Body of pancreas (tissue), 4 donors: ENCODE measurements at places on chromosomes 2 and 18.

DNA sequence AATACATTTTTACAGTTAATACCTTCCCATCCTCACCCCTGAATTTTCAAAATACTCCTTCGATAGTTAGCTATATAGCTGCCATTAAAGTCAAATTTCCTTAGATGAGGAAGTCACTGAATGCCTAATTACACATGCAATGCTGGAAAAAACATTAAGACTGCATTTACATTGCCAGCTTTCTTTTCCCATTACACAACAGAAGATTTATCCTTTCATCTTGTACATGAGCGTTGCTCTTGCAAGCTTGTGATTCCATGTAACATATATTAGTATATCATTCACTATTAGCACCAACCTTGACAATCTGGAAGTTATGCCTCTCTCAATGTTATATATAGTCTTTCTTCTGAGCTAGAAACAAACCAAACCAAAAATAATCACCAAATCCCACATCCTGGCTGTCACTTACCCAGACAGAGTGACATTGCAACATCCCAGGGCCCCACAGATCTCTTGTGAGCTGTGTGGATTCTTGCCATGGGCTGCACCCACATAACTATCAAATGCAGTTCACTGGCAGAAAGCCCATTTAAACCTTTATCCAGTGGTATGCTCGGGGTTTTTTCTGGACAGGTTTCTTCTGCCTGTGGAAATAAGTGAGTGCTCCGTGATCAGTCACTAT lies 79.2 kb upstream of the PAPOLG start:
- DNase-seq: no peak

- no peak for DNase-seq
These were observed 431.9 kb upstream of the TCF4 start for GRCh38 chr18:56019908-56020307.

GRCh38 chr2:222468346-222468745 lies 44.0 kb downstream of the SGPP2 start:
- DNase-seq: no peak

GRCh38 chr2:162932416-162932815 lies 93.8 kb upstream of the KCNH7 start:
- no peak for DNase-seq

GRCh38 chr2:145874466-145874865 lies 1354.5 kb upstream of the ZEB2 start:
- no peak for DNase-seq

DNA sequence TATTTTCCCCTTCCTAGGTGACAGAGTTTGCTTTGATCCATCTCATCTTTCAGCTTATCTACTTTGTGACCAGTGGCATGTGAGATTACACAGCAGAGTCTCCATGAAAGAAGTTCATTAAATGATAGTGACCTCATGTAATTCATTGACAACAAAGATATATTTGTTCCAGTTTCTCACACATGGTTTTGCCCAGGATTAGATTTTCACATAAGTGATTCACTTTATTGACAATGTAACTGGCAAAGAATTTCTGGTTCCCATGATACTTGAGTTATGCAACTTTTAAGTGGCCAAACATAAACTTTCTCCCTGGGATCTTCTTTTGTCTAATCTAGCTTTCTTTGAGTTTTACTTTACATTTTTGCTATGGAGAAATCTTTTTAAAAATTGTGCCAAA lies 50.0 kb downstream of the MC4R start:
- DNase-seq: no peak

DNA sequence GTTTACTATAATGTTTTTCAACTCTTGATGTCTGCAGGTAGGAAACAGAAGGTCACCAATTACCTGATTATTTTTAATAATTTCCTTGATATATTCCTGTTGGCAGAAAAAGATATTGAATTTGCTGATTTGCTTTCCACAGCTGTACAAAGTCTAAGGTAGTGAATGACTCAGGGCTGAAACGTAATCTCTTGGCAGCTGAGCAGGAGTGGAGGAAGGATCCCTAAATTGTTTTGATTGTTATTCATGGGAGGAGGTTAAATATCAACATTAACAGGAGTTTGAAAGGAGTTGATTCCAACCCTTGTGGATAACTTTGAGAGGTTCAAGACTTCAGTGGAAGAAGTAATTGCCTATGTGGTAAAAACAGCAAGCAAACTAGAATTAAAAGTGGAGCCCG lies 345.2 kb upstream of the SLC8A1 start:
- no peak for DNase-seq

DNA sequence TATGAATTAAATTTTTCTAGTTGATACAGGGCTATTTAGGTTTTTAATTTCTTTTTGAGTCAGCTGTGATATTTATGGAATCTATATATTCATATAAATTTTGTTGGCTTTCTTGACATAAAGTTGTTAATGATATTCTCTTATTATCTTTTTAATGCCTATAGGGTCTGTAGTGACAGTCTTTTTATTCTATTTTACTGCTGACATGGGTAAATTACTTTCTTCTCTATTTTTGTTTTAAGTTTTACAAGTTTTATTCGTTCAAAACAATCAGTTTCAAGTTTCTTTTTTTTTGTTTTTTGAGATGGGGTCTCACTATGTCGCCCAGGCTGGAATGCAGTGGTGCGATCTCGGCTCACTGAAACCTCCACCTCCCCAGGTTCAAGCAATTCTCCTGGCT lies 226.3 kb downstream of the ZRANB3 start:
- no peak for DNase-seq

- no peak for DNase-seq
These were observed 138.8 kb upstream of the SATB2 start for GRCh38 chr2:199596549-199596948.

DNA sequence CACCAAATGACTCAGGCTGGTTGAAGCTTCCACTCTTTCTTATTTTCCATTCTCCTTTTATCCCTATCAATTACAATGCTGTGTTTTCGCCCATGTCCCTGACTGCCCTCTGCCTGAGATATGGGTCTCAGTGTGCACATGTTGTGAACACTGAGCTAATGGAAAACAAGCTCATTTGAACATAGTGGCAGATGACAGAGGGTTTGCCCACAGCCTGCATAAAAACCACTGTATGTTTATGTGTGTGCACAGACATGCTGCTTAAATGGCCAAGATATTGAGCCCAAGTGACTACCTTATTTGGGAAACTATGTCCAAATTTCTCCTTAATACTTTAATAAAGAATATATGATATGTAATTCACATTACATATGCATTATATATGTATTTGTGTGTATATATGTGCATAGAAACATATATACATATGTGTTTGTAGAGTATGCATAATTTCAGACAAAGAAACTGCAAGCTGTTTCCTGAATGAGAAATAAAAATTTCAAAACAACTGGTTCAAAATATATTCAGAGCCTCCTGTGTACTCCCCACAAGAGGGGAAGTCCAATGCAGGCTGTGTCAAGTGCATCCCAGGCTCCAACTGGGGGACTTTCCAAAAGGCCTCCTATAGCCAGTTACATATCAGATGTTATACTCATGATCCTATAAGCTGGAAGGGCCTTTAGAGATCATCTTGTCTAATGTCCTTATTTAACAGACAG lies 92.7 kb upstream of the CD302 start:
- no peak for DNase-seq

DNA sequence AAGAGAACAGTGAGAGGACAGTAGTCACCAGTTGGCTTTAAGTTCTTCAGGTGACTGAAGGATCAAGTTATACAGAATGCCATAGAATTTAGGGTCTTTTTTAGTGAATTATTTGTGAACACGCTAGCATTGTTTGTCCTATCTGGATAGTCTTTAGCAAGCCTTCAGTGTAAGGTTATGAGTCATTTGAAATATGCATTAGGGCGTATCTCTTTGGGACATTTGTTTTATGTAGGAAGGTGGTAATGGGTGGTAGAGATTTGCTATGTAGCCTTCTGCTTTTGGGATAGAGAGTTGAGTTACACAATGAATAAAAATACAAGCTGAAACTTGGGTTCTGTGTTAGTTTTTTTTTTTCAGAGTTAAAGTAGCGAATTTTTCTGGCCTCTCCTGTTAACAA lies 13.0 kb downstream of the ACTR2 start:
- DNase-seq: no peak

GRCh38 chr18:32468147-32468845 lies 2.4 kb downstream of the GAREM1 start:
- no peak for DNase-seq

DNA sequence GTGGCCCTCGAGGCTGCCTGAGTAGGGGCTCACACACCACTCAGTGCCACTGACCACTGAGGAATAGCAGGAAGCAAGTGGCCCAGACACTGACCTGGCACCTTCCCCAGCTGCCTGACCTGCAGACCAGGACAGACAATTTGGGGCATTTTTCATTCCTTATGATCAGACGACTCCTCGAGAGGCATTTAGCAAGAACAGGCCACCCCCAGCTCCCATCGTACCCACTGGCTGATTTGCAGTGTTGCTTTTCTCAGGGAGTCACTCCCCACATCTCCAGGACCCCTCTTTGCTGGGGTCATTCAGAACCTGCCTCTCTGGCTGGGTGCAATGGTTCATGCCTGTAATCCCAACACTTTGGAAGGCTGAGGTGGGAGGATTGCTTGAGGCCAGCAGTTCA lies 185.7 kb downstream of the HAUS1 start:
- no peak for DNase-seq

- no peak for DNase-seq
These were observed 680 bp upstream of the LBH start for GRCh38 chr2:30230497-30231211.

- DNase-seq: peak; percentile 23
These were observed 8.8 kb upstream of the POLI start for GRCh38 chr18:54260396-54261072.

DNA sequence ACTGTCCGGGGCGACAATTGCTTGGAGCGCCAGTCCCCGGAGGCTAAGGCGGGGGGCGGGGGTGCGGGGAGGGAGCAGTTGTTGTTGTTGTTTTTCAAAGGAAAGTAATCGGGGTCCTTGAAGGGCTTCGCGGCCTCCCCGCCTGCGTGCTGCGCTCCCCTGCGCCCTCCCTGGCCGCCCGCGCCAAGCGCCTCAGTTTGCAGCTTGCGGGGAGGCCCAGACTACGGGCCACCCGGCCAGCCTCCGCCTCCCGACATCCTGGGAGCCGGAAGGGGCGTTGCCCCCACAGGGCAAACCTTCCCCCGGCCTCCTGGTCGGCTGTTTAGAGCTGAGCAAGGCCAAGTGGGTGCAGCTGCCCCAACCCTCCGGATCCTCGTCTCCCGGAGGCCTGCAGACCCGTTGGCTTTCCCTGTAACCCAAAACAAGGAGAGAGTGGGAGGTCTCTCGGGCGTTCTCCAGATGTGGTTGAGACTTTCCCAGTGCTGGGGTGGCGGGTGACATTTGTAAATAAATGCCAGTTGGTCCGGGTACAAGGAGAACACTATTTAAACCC lies 3.7 kb upstream of the SIX3 start:
- DNase-seq: no peak

DNA sequence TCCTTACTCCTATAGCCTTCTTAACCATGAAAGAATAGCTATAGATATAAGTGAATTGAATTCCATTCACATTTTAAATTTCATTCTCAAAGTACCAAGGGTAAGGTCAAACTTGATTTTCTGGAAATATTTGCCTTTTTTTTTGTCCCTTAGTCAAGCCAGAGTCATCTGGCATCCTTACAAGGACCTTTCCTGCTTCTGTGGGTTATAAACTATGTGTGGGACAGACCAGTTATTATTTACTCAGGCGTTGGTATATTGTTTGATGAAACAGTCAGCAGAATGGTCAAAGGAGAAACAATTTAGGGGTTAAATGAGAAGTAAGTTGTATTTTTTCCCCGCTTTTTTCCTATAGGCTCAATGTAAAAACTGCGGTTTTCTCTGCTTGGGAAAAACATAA lies 1103.2 kb upstream of the ZEB2 start:
- no peak for DNase-seq

GRCh38 chr2:109193807-109194619 lies 65.0 kb downstream of the SH3RF3 start:
- no peak for DNase-seq

- no peak for DNase-seq
These were observed 1168.2 kb upstream of the ZEB2 start for GRCh38 chr2:145688156-145688555.

- no peak for DNase-seq
These were observed 39.7 kb downstream of the RFX8 start for GRCh38 chr2:101435001-101435862.

DNA sequence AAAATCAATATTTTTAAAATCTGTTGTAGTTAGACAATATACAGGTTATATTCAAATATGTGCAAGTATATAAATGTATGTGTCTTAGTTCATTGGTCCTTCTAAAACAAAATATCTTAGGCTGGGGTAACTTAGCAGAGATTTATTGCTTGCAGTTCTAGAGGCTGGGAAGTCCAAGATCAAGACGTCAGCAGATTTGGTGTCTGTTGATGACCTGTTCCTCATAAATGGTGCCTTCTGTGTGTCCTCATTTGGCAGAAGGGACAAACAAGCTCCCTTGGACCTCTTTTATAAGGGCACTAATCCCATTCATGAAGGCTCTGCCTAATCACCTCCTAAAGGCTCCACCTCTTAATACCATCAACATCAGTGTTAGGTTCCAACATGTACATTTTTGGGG lies 31.3 kb downstream of the ABI2 start:
- DNase-seq: no peak

- no peak for DNase-seq
These were observed 102.7 kb downstream of the MYO1B start for GRCh38 chr2:191347881-191348280.

DNA sequence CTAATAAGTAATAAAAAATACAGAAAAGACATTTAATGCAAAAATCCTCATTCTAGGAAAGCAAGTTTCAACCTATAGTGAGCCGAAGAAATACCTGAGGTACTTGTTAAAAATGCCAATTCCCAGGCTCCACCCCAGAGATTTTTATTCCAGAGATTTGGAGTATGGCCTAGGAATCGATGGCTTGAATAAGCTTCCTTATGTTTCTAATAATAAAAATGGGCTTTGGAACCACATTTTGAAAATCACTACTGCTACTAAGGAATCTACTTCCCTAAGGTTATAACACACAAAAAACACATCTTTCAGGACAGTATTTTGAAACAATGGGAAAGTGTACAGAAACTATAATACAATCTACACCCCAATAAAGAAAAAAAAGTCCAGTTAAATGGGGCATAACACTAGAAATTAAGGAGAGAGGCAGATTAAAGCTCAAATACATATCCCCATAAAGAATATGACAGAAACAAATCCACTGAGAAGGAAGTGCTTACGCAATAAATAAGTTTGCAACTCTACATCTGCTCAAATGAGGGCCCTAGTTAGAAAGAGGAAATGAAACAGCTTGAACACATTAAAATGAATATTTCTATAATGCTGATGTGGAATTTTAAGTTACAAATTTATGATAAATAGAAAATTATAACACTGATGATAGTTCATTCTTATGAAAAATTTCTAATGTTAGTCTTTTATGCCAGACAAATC lies 103.7 kb downstream of the EPB41L3 start:
- DNase-seq: no peak

DNA sequence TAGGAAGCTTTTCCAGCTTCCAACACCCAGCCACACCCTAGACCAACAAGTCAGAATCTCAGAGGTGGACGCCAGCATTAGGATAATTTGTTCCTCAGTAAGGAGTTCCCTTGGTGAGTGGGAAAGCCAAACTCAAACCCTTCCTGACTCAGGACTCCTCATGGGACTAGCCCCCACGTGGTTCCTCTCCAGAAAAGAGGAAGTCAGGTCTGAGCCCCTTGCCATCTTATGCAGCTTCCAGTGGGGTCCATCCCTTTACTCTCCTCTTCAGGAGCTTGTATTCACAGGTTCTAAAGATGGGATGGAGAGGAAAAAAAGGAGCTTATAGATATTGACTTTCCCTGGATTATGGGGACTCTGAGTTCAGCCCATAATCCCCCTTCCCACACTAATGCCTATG lies 14.8 kb upstream of the NOTO start:
- no peak for DNase-seq
